ENCODE measurements at places on chromosomes 7 and 10. TPM values are rescaled to one million over a fixed set of nuclear protein-coding genes. Genes with fewer than 3 reads are reported as not detected.

SFR1 gene
- 13.6 TPM for total RNA-seq

- no peak for DNase-seq
Observed at GRCh38 chr10:119737823-119738222, 12.0 kb downstream of the INPP5F start.

DNA sequence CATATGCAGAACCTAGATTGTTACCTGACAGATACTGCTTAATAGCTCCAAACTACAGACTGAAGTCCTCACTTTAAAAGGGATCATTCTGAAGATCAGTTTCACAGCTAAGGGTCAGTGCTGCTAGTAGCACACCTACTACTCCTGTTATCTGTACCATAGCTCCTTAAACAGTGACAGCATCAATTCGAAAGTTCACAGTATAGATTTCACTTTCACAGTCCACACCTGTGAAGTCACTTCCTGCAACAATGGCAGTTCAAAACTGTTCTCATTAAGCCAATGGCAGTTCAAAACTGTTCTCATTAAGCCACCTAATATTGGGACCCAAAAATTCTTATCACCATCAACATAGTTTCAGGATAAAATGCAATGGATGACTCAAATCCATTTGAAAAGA, 10.7 kb upstream of the FHIP2A start:
- no peak for DNase-seq

- DNase-seq, result no peak
Observed at GRCh38 chr10:110865186-110865808, 6.4 kb upstream of the PDCD4 start.
